Lower leg skin (tissue), 4 donors: ENCODE measurements at places on chromosomes 2 and 18. TPM values are rescaled to one million over a fixed set of nuclear protein-coding genes. Genes with fewer than 3 reads are reported as not detected.

Gene REG1A
- total RNA-seq = 1.2 TPM

DNA sequence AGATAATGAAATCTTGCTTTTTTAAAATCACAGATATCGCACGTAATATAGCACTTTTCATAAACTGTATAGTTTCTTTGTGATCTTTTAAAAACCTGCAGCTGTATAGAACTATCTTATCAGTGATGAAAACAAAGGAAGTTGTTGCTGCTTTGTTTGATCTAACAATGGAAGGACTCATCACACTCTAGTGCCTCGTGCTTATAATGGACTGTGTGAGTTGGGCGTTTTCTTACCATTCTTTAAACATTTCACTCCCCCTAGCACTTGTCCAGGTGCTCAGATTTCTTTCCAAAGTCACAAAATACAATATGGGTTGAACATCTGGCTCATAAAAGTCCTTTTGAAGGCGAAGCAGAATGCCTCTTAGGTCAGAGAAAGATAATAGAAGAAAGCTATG lies 94.8 kb upstream of the SPATS2L start:
- DNase-seq = no peak

DNA sequence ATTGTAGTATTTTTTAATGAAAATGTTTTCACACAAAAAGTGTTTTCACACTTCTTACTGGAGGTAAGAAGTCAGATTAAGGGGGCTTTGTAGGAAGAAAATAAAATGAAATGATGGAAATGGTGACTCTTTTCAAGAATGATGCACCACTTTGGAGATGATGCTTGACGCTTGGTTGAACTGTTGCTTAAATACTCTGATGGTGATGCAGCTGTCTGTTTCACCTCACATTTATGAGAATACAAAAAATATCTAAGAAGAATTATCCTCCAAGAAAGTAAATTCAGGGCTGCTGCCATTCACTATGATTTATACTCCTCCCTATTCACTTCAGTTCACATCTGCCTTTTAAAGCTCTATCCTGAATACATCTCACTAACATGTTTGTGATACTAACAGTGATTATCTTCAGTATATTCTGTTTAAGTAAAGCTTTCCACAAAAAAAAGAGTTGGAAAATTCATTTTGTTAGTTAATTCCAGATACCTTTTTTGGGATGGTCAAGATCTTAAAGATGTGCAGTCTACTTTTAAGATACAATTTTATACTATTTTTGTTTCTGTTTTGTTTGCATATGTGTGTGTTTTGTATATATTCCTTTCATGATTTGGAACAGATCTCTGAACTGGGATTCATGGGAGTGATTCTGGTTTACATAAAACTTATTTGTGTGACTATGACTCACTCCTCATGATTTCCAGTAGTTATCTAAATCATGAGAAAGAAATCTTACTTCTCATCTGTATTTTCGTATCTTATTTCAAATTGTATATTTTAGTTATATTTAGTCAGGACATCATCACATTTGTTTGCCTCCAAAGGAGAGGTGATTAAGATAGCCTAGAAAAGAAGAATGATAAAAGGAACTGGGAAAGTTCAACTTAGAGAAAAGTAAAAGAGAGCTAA lies 53.1 kb downstream of the SLC39A10 start:
- no peak for DNase-seq

GRCh38 chr18:60675801-60676200 lies 303.2 kb upstream of the MC4R start:
- no peak for DNase-seq

GRCh38 chr18:35171315-35171987 lies 69.4 kb upstream of the ZNF397 start:
- peak; percentile 27 for DNase-seq

DNA sequence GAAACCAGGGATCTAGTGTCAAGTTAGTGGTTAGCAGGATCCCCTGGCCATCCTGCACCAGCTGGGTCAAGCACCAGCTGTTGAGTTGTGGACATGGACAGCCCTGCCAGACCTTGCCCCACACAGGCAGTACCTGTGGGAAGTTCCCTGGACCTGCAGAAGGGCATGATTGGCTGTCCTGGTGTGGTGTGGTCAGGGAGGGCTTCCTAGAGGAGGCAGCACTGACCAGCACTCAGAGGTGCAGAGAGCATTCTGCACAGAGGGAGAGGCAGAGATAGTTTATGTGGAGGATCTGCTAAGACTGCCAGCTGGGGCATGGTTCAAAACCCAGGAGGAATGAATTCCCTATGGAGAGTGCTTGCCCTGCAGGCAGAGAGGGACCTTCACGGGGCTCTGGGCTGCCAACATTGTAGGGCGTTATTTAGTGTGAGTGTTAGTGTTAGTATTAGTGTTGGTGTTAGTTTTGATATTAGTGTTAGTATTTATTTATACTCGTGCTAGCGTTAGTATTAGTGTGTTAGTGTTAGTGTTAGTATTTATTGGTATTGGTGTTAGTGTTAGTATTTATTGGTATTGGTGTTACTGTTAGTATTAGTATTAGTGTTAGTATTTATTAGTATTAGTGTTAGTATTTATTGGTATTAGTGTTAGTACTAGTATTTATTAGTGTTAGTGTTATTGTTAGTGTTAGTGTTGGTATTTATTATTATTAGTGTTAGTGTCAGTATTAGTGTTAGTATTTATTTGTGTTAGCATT lies 31.9 kb downstream of the TWIST2 start:
- DNase-seq = peak; percentile 73

GRCh38 chr18:3924455-3924854 lies 474.5 kb downstream of the TGIF1 start:
- no peak for DNase-seq
